ENCODE measurements at places on chromosomes 5 and 9. TPM values are rescaled to one million over a fixed set of nuclear protein-coding genes. Genes with fewer than 3 reads are reported as not detected.

NPDC1 gene
- 75.4 TPM for total RNA-seq

SPINK4 gene
- total RNA-seq = not detected

EXOC3 gene
- 41.4 TPM for total RNA-seq

TNFSF15 gene
- total RNA-seq = 0.03 TPM

PROB1 gene
- total RNA-seq = 21.7 TPM

DNA sequence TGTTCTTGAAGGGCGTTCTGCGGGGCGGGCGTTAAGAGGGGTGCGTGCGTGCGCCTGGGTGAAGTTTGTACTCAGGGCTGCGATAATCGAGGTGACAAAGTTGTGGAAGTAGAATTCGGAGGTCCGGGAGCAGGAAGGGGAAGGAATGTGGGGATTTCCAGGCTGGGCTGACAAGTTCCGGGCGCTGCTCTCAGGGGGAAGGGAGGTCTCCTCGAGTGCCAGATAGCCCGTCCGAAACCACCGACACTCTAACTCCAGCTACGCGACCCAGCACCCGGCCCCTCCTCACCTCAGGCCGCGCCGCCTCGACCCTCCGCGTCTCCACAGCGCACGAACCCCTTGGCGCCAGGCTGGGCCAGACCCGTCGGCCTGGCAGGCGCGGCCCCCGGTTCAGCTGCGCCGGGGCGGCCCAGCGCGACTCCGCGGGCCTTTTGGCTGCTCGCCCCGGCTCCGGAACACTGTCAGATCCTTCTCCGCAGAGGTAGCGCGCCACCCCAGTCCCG, at the start of gene IL6ST:
Gene IL6ST, minus strand, starts transcription at position 469 of the 503 bp plus-strand sequence. CDS start 18,685 bp downstream, outside the sequence.
- DNase-seq = no peak

DNA sequence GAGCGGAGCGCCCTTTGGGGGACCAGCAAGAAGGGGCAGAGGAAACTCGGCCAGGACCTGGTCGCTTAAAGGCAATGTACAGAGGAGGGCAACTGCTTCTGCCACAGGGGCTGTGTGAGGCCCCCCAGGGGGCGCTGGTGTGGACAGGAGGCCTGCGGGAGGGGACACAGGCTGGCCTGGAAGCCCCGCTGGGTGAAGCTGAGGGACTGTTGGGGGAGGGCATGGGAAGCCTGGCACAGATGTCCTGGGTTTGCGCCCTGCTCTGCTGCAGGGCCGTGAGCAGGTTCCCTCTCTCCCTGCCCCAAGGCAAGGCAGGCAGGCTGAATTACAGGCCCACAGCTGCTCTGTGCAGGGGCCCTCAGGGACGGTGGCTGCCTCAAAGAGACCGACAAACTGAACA, 5.4 kb downstream of the MED22 start:
- DNase-seq = no peak

DNA sequence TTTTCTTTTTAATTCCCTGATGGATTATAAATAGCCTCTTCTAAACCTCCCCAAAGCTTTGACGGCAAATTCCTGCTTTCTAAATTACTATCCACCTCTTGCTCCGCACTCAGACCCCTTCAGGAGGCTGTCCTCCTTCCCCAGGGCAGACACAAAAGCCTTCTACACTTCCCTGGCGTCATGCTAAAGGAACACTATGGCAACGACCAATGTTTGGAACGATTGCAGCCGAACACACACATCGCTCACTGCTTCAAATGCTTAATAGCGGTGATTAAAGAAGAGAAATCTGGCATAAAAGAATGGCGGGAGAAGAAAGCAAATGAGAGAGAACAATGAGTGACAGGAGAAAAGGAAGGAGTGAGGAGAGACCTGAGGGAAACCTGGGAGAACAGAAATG, 297.3 kb downstream of the MLLT3 start:
- no peak for DNase-seq

- no peak for DNase-seq
Observed at GRCh38 chr9:84264307-84265029, 76.1 kb downstream of the SLC28A3 start.

- no peak for DNase-seq
Observed at GRCh38 chr5:1725641-1726468, 73.8 kb downstream of the MRPL36 start.

DNA sequence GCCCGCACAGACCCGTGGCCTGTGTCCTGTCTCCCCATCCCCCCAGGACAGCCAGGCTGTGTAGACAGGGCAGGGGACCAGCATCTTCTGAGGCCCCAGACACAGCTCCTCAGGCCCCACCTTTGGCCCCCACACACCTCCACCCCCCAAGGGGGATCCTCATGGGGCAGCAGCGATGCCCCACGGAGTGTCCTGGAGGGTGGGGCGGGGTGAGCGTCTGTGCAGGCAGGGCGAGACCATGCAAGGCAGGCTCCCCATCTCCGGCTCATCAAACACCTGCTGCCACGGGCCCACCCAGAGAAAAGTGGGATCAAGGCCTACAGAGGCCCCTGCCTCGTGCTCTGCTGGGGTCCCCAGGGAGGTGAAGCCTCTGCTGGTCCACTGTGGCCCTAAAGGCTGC, 118.7 kb upstream of the FOXD4L5 start:
- no peak for DNase-seq
